ACHN (cell line): ENCODE measurements at places on chromosomes 1 and 21.

DNA sequence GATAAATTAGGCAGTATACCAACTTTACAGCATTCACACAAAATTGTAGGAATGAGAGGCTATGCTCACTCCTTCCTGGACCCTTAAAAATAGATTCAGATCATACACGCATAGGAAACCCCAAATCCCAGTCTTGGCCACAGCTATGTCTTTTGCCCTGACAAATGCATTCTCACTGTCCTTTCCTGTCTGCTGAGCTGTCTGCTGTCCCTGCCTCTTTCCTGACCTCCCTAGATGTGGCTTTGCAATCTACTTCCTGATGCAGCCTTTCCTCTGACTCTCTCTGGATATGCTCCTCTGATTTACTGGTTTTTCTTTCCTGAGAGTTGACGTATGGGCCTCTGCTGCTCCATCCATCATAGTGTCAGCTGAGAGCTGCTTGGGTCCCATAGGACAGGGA lies 59.8 kb upstream of the SLC35F3 start:
- no peak for DNase-seq

DNA sequence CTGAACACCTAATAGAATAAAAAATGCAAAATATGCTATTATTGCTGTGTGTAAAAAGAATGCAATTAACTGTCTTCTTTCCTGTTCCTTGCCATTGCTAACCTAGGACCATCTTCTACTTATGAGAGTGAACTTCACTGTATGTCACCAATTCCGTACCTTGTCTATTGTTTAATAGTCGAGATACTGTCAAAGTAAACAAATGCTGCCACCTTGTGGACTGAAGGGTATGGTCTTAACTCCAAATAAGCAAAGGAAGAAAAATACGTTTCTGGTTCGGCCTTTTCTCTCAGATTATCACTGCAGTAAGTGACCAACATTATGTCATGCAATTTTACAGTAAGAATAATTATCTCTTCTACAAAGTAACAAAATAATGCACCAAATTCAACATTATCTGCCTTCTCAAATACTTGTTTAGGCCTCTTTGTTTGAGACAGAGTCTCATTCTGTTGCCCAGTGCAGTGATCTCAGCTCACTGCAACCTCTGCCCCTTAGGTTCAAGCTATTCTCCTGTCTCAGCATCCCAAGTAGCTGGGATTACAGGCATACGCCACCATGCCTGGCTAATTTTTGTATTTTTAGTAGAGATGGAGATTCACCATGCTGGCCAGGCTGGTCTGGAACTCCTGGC lies 133.4 kb downstream of the COP1 start:
- peak; percentile 76 for DNase-seq

DNA sequence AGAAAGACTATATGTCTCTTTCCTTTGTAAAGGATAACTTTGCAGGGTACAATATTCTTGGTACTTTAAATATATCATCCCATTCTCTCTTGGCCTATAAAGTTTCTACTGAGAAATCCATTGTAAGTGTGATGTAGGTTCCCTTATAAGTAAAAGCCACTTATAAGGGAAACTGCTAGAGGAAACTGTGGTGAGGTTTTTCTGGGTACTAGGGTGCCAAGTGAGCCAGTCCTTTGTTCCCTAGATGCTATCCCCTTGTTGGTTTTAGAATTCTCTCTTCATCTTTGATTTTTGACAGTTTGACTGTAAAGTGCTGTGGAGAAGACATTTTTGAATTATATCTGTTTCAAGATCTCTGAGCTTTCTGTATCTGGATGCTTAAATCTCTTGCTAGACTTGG lies 108.9 kb upstream of the NEK7 start:
- no peak for DNase-seq

- no peak for DNase-seq
Observed at GRCh38 chr1:229412056-229412455, 21.8 kb downstream of the ACTA1 start.

- peak; percentile 54 for DNase-seq
Observed at GRCh38 chr1:225437710-225438437, 10.0 kb upstream of the LBR start.

- DNase-seq: peak; percentile 75
Observed at GRCh38 chr1:89762779-89763648, 57.8 kb upstream of the LRRC8D start.

GRCh38 chr1:39337067-39337466 lies 132.6 kb downstream of the MACF1 start:
- no peak for DNase-seq

DNA sequence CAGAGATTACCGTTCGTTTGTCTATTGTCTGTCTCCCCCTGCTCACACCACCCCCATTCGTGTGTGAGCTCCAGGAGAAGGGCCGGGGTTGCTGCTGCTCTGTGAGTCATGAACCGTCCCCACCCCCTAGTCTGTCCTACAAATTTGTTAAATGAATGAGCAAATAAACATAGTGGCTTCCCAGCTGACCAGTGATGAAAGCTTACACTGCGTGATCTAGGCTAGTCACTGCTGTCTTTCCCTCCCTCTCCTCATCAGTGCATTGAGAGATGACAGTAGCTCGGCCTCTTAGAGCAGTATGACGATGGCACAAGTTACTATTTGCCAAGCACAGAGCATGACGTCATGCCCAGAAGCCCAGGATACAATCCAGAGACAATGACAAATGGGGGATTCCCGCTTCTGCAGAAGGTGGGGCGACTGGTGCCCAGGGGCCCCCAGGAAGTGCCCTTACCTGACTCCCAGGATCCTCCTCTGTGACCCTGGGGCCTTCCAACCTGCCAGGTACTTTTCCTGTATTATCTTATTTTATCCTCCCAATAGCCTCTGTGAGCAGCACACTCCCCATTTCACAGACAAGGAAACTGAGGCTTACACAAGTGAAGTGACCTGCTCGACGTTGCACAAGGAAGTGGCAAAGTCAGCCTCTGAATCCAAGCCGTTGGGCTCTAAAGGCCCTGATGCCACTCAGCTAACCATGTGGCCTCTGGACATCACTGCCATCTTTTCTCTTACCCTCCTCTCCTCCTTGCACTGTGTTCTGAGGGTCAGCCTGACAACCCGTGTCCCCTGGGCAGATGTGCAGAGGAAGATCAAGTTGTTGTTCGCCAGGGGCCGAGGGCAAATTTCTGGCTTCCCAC lies 8.6 kb upstream of the EPHA2 start:
- DNase-seq: peak; percentile 69
